H7 (cell line): ENCODE measurements at places on chromosomes 2 and 18. TPM values are rescaled to one million over a fixed set of nuclear protein-coding genes. Genes with fewer than 3 reads are reported as not detected.

Gene FMNL2
- total RNA-seq, result 20.0 and 32.7 TPM in 2 replicates

Gene DPYSL5
- total RNA-seq, result 3.8 and 4.4 TPM in 2 replicates

Gene UGT1A5
- total RNA-seq, result not detected in 2 replicates

Gene DES
- 14.7 and 18.8 TPM in 2 replicates for total RNA-seq

Gene DSG4
- not detected in 2 replicates for total RNA-seq

Gene REG3A
- total RNA-seq, result not detected in 2 replicates

Gene TTN
- 0.55 and 0.80 TPM in 2 replicates for total RNA-seq

- no peak for DNase-seq
Observed at GRCh38 chr2:186307871-186308270, 178.2 kb upstream of the ZC3H15 start.

DNA sequence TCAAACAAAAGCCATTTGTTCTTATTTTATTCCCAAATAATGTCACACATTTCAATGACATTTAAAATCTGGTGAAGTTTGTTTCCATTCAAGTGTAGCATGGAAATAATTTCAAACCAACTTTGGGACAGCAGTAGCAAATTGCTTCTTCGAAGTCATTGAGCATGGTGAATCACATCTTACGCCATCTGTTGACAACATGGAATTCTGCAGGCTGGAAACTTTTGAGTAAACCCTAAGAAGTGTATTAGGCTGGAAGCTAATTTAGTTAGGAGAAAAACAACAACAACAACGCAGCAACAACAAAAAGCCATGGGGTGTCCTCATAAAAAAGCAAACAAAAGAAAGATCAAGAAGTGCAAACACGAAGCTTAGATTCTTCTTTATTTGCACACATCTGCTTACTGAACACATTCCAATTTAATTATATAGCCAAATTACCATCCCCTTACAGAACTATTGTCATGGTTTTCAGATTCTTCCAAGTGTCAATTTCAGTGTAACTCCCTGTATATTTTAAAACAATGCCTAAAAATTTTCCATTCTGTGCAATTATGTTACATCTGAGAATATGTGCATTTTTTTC is 659.0 kb upstream of the CDH7 start:
- DNase-seq, result peak; percentile 2

GRCh38 chr2:173037245-173038120 is 38.2 kb upstream of the MAP3K20 start:
- no peak for DNase-seq

DNA sequence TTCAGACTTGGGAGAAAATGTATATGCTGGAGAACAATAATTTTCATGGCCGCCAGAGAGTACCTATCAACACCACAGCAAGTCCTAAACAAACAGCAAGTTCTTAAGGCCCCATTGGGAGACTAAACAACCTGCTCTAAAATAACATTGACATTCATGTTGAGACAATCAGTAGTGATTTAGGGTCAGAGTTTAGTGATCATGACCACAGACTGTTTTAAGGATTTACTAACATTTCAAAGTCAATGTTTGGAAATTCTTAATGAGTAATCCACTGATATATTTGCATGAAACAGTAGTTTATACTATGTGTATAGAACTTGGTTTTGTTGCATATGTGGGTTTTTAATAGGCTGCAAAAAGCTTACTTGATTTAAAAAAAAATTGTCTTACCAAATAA is 34.7 kb downstream of the RASGRP3 start:
- no peak for DNase-seq

DNA sequence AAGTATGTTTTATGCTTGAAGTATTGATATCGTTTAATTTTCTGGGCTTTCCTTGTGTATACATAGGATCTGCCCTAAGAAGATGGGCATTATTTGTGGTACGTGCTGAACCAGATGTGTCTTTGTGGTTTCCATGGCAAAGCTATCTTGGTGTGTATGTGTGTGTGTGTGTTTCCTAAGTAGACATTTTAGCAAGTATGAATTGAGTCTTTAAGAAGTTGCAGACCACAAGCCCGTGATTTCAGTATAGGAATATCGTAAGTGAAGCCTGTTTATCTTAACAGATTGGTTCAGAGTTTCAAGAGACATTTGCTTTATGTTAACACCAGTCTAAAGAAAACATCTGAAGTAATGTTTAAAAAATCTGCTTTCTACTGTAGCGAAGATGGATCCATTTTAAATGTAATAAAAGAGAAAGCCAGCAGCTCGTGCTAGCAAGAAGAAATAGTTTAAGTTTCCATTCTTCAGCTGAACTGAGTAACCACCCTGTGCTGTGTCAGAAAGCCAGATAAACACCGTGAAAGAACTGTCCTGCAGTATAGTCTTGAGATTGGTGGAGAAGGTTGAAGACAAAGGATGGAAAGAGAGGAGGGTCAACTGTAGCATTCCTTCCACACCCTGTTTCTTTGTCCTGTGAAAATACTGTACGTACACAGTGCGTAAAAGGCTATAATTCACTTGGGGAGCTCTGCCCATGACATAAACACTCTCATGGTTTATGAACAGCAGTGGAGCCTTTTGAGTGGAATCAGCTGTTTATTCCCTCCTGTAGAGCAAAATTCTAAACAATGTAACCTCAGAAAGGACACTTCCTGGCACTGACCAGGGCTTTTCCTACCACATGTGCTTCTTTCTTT is 91.9 kb upstream of the FOSL2 start:
- DNase-seq, result no peak

DNA sequence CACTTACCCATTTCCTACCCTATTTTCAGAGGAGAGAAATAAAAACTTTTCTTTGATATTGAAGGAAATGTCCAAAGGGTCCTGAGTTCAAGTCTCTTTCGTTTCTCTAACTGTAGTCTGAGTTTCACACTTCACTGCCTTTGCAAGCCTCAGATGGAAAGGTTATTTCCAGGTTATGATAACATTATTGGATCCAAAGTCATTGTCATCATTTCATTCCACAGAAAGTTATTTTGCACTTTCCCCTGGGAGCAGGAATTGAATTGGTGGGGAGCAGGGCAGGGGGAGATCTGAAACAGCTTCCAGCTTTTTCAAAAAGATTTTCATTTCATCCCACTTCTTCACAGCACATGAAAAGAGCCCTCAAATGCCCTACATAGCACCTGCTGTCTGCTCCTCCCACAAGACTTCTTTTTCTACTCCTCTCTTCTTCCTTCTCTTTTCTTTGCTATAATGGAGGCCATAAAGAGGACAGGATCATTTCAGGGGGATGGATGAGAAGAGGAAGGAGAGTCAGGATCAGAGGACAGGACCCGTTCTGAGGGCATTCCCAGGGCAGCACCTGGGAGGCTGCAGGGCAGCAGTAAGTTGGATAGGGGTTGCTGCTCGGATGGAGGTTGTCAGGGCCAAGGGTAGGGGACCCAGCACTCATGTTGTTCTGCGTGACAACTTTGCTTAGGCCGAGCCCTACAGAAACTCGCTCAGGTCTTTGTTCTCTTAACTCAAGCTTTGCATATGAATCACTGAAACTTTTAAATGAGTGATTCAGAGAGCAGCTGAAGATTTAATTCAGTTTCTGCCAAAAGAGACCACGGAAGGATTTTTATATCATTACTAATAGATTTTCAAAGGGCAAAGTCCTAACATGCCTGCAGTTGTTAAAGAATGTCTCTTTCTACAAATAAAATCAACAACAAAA is 11.4 kb upstream of the GALNT5 start:
- no peak for DNase-seq

- peak; percentile 40 for DNase-seq
Observed at GRCh38 chr2:216012133-216012829, 1.1 kb downstream of the MREG start.

DNA sequence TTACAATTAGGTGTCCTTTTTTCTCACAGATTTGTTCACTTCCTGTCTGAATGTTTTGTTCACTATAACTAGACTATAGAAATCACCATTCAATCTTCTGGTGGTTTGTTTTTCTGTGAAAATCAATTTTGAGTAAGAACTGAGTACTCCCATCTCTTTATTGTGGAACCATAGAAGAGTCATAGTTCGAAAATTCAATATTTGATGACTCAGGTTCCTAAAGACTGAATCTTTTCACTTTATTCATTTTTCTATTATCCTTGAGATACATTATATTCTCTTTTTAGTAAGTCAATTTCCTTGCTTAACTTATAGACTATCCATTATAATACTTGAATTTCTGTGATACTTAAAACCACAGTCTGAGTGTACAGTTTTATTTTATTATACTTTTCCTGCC is 49.3 kb upstream of the KCNH7 start:
- no peak for DNase-seq

GRCh38 chr2:114714313-114714712 is 271.9 kb downstream of the DPP10 start:
- DNase-seq, result peak; percentile 6

DNA sequence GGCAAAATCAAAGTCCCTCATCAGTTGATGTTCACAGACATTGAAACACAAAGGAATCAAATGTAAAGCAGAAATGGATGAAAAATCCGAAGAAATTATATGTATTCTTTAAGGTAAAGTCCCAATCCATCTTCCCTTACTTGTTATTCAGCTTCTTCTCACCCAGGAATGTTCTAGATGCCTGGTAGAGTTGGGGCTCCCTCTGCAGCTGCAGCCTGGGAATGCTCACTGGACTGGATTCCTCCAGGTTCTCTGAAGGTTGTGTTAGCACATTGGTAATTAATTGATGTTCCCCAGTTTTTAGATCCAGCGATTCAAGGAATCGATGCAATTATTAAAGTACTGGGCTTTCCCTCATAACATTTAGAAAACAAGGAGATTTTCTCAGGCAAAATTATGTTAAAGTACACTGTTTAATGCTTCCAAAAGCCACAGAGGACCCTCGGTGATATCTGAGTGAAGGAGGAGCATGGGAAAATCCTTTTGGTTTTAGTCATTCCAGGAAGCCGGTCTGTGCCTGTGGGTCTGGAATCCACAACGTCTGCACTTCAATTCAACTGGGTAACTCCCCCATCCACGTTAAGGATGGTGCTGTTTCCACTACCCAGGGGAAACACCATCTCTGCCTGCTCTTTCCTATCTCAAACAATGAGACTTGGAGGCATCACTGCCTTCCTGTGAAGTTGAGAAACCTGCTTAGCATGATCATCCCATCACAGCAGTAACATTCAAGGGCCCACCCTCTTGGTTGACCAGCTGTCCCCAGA is 22.0 kb downstream of the NTSR2 start:
- peak; percentile 61 for DNase-seq

GRCh38 chr18:53101536-53102105 is 761.6 kb downstream of the DCC start:
- DNase-seq, result no peak

- DNase-seq, result no peak
Observed at GRCh38 chr18:42437646-42438045, 482.6 kb downstream of the PIK3C3 start.

- DNase-seq, result no peak
Observed at GRCh38 chr2:84441036-84441435, 18.0 kb downstream of the SUCLG1 start.
